SHP77 (cell line): ENCODE measurements at places on chromosomes 7 and 10.
A peak's percentile ranks its signal among the peaks of the same experiment; 100 is the strongest.

DNA sequence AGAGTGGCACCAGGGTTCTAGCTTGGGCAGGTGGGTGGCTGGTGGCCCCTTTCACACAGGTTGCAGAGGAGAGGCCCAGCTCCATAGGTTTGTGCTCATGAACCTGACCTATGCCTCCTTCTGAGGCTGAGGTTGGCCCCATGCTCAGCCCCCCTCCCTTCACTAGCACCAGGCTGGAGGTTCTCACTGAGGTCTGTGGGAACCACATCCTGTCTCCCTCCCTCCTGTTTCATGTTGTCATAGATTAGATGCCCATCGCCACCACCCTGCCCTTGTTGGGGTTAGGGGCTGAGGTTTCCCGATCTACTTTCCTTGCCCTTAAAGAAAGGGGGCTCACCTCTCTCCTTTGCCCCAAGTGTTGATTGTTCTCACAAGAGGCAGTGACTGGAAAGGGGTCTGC, 14.7 kb downstream of the NEUROG3 start:
- no peak for DNase-seq

- DNase-seq = no peak
Measured at GRCh38 chr7:105473163-105473562, 48.9 kb downstream of the PUS7 start.

- peak; percentile 74 for DNase-seq
Measured at GRCh38 chr10:117005527-117006055, 604 bp upstream of the SHTN1 start.

GRCh38 chr7:107723255-107723654, 20.7 kb upstream of the CBLL1 start:
- DNase-seq = no peak

- DNase-seq = no peak
Measured at GRCh38 chr10:88293073-88293472, 290.0 kb downstream of the RNLS start.

GRCh38 chr10:13956826-13957225, 370.1 kb downstream of the PRPF18 start:
- no peak for DNase-seq

GRCh38 chr7:92448205-92448747, 994 bp downstream of the GATAD1 start:
- DNase-seq = peak; percentile 59

DNA sequence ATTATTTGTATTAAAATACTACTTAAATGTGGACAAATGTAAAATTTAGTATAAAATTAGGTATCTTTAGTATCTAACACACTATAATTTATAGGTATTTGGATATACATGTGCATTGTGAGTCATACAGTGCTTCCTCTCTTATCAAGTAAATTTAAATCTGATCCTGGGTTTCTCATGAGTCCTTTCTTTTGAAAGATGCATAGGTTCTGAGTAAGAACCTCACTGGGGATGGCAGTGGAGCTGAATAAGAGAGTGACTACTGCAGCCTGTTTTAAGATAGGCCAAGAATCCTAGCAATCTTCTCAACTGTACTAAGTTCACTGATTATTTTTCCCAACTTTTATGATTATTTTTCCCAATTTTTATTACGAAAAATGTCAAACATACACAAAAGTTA, 16.2 kb downstream of the CEP55 start:
- DNase-seq = no peak

DNA sequence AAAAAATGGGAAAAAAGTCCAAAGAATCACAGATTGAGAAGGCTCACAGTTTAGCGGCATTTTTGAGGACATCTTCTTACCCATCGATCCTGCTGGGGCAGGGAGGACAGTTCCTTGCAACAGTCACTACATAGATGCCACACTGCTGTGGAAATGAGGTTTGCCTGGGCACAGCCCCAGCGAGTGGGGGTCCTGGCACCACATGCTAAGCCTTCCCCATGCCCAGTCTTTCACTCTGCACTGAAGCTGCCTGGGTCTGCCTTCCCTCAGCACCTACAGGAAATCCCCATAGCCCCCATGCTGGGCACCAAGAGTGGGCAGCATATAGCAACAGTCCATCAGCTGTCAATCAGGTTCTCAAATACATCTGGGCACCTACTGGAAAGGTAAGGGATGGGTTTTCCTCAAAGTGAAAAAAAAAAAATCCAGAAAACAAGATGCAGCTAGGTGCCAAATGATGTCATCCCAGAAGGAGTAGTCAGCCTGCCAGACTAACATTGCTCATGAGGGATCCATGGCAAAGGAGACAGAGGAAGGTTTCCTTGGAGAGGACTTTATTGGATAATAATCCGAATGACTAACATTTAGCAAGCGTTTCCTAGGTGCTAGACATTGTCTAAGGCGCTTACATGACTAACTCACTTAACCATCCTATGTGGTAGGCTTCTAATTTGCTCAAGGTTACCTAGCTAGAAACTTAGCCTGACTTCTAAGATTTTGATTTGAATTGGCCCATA, 125.7 kb upstream of the CXCL12 start:
- no peak for DNase-seq

DNA sequence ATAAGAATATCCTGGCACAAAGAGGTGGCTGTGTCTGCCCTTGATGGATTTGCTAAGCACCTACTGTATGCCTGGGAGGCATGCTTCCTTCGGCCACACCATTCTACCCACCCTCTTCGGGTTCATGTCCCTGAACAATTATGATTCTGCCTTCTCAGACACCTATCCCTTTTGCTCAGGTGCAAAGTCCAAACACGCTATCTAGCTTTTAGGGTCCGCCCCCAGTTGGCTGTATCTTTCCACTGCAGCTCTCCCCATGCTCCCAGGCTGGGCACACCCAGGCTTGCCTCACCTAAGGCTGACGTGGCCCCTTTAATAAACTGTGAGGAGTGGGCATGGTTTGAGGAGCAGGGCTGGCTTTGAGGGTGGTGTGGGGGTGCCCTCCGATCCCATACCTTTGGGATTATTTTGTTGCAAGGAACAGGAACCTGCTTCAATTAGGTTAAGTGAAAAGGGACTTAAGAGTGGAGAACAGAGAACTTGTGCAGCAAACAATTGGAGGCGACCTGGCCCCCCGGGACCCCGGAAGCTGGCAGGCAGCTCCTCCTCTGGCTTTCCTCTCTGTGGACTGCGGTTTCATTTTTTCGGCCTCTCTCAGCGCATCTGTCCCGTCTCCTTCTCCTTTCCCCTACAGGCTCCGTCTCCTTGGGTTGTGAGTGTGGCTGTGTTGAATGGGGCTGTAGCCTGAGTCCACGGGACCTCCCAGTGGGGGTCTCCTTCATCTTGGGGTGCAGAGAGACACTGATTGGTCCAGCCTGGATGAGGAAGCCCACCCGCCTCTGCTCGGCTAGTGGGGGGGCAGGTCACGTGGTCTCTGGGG, 3.8 kb downstream of the CLIP2 start:
- no peak for DNase-seq

DNA sequence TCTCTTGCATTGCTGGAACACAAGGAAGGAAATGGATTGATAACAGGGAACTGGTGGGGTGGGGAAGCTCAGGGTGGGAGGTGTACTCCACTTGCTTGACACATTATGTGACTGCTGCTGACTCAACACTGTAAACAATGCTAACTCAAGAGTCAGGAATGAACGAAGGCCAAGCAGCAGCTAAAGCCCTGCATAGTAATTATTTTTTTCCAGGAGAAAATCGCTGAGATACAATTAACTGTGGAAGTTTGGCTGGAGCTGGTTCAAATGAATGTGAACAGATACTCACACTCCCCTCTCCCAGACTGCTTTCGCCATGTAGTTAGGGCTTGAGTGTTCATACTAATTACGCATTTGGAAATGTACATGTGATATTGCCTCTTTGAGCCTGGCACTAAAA, 170.9 kb upstream of the AOAH start:
- no peak for DNase-seq

DNA sequence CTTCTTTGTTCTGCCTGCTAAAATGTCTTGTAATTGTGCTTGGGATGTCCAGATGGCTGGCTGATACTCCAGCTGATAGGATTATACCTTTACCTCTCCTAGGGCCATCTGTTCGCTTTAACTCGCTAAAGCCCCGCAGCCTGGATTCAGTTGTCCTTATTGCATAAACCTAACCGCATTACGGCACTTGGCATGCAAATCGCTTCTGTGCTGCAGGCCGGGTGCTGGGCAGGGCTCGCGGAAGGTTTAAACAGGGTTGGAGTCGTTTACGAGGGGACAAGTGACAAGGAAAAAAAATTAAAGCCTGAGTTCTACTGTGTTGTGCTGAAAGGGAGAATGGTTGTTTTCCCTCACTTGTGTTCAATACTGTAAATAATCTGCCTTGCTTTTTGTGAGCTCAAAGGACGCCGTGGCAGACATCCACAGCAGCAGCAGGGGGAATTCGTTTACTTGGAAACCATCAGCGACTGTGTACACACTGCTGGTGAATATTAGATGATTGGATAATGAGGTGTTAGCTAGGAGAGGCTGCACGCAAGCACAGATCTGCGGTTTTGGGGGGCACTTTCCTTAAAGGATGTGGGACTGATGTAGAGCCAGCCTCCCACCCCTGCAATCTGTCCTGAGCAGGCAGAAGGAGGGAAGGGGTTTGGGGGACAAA, 93.0 kb downstream of the EBF3 start:
- no peak for DNase-seq

GRCh38 chr7:85320699-85321476, 134.0 kb upstream of the SEMA3D start:
- no peak for DNase-seq

DNA sequence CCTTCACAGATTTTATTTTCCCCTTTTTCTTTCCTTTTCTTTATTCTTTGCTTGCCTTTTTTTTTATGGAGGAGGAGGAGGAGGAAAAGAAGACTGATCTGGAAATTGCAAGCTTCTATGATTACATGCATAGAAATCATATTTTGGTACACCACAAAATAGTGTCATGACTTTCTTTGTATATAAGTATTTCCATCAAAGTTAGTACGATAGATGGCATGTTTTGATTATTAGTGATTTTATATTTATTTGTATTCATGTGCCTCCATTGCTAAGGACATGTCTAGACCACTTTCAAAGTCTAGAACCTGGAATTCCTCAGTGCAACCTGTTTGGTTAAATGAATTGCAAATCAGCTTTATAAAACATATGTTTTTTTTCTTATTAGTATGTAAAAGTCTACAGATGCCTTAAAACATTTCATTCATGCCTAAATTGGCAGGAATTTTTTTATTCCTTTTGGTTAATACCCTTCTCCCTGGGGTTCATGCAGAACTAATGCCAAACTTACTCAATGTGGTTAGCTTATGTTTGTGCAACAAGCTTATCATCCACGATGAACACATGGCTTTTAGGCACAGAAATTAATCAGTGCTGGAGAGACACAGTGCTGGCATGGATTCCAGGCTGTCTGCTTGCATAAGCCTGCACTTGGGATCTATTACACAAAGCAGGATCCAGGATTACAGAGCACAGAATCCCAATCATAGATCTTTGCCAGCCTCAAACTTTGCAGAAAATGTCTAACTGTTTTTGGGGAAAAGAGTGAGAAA, 213.1 kb downstream of the CHRM2 start:
- peak; percentile 1 for DNase-seq

DNA sequence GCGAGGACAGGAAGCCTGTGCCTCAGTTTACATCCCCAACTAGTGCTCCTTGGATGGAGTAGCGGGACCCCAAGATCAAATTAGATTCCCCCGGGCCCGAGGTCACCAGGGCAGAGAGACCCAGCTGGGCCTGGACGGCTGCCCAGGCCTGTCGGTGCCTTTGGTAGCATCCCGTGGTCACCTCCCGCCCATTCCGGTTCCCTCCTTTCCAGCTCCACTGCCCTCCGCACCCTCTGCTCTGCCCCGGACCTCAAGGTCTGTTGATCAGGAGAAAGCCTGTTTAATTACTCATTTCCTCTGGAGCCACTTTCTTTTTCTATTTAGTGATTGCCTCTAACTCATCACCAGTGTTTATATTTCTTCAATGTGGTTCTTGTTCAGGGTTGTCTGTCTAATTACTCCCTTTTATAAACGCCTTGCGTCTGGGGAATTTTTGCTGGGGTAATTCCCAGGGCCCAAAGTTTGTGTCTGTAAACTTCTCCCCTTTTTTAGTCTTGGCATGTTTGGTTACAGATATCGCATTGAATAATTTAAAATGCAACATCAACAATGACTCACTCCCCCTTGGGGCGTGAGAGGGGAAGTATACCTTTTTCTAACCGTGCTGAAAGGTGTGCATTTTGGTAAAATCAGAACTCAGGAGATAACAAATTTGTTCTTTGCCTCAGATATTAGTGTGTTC, 1.9 kb downstream of the FOXK1 start:
- no peak for DNase-seq

DNA sequence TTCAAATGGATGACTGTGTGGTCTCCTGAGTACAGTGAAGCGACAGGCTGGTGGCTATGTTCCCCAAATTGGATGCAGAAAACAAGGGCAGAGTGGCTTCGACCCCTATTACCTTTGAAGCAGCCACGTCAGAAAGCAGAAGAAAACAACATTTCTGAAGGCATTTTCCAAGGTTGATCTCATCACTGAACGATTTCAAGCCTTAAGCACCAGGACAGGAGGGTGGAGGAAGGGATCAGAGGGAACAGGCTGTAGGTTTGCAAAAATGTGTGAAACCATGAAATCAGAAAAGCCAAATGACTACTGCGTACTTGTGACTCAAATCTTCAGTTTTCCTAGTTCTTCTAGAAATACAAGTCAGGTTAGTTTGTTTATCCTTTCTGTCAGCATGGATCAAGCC, 181.0 kb upstream of the TMEM106B start:
- DNase-seq = no peak

GRCh38 chr7:1693991-1694524, 24.0 kb downstream of the ELFN1 start:
- DNase-seq = peak; percentile 75

- no peak for DNase-seq
Measured at GRCh38 chr10:497289-497688, 192.2 kb downstream of the DIP2C start.

GRCh38 chr10:51668336-51668689, 31.1 kb downstream of the CSTF2T start:
- no peak for DNase-seq

GRCh38 chr10:128326851-128327250, 200.6 kb upstream of the MKI67 start:
- DNase-seq = no peak

- DNase-seq = no peak
Measured at GRCh38 chr10:121054874-121055273, 203.7 kb downstream of the WDR11 start.

DNA sequence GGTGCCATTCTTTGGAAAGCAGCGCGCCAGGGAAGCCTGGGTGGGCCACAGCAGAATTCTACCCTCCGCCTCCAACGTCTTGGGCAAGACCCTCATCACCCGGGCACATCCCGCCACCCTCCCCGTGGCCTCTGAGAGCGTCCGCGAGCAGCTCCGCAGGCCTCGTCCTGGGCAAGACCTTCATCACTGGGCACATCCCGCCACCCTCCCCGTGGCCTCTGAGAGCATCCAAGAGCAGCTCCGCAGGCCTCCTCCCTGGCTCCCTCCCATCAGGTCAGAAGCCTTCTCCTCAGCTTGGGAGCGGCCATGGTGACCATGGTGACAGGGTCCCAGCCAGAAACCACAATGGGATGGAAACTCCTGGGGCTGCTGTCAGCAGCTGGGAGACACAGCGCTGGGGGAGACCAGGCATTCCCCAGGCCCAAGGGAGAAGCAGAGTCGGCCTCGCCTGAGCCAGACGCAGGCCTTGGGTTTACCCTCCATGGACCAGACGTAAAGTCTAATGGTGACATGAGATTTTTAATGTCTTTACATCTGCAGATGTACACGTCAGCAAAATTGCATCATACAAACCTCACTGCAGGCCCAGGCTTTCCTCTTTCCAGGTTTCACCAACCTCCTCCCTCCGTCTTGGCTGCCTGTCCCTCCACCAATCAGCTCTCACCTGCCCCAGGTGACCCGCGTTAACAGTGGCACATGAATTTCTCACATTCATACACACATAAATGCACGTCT, 55.1 kb upstream of the PPP2R2D start:
- DNase-seq = no peak
